Keratinocyte (primary cell): ENCODE measurements at places on chromosomes 4 and X.

DNA sequence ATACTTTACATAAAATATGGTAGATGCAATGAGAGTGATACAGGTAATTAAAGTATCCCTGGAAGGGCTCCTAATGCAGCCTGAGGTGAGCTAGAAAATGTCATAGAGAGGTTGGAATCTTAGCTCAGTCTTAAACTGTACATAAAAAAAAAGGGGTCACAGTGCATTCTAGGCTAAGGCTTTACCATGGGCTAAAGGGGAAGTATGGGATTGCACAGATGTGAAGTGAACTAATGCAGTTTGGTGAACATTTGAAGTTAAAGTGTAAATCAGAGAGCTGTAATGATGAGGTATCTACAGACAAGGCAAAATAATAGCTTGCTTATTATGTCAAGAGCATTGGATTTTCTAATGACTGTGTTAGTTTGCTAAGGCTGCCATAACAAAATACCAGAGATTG lies 405.9 kb downstream of the ADGRL3 start:
- no peak for DNase-seq

DNA sequence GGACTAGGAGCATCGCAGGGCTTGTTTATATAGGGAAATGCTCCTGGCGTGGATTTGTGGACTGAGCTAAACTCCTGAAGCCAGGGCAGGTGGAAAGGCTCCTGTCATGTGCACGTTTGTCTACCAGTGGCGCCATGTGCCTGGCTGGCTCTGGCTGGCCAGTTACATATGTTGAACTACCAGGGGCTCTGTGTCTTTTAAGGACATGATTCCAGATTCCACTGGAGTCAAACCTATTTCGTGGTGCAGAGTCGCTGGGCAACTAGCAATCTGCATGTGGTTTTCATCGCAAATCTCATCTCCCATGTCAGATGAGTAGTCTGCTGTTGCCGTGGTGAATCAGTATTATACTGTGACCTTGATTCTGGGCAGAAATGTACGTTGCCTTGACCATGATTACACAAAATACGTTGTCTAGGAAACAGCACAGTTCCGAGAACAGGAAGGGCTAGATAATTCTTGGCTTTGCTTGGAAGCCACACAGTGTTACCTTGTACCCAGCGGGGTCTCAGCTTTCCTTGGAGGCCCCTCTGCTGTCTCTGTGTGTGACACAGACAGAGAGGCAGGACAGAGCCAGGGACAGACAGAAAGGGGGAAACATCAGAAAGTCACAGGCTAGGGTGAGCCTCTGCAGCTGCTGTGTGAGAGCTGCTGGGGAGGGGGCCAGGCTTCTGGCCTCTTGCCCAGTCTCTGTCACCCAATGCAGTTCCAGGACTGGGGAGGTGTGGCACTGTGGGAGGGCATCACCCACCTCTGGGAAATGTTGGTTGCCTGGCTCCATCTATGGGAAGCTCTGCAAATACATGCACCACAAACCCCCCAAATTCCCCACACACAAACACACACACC lies 19.2 kb downstream of the PNMA6E start:
- DNase-seq: no peak

GRCh38 chr4:98202907-98203306 lies 58.3 kb upstream of the RAP1GDS1 start:
- DNase-seq: no peak

- no peak for DNase-seq
Observed at GRCh38 chr4:118757761-118758251, 72.6 kb downstream of the METTL14 start.

- no peak for DNase-seq
Observed at GRCh38 chr4:164379694-164380093, 374.2 kb upstream of the SMIM31 start.

- DNase-seq: no peak
Observed at GRCh38 chr4:140154572-140154891, 548 bp upstream of the MAML3 start.

DNA sequence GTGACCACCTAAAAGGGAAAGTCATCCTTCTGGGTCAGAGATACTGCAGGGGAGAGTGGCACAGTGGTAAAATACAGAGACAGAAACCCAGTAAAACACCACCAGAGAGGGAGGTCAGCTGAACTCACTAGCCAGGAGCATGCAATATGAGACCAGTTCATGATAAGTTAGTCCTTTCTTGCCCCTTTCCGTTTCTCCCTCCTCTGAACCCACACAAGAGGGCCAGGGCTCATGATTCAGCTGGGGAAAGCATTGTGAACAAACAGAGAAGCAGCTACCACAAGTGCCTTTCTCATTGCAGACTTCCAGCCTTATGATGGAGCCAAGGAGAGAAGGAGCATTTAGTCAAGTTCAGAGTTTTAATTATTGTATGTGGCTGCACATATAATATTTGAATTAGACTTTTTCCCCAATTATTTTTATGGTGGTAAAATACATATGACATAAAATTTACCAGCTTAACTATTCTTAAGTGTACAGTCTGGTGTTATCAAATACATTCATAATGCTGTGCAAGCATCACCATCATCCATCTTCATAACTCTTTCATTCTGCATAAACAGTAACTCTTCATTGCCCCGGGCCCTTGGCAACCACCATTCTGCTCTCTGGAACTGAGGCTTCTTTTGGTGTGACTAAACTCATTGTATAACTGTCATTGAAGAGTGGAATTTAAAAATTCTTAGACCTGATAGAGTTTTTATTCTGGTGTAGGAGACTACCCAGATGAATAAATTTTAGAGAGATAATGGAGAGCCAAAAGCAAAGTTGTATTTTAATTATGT lies 114.6 kb downstream of the DDIT4L start:
- DNase-seq: no peak

- DNase-seq: no peak
Observed at GRCh38 chr4:138925495-138925894, 90.1 kb upstream of the NOCT start.

DNA sequence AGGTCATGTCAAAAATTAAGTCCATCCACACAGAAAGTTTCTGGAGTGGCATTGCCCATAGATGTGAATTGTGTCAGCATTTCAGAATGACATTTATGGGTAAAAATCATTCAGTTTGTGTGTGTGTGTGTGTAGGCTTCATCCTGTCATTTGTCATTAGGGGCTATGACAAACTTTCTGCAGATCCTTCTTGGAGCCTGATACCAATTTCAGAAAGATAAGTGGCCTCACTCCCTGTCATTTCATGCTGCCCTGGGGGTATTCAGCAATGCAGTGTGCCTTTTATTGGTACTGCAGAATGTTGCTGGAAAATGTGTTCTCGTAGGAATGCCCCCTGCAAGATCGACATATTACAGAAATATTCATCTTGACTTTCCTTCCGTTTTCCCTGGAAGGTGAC lies 659.7 kb downstream of the NLGN4X start:
- no peak for DNase-seq

GRCh38 chr4:81566161-81566591 lies 94.5 kb upstream of the RASGEF1B start:
- DNase-seq: no peak

GRCh38 chr4:164154416-164154815 lies 599.5 kb upstream of the SMIM31 start:
- no peak for DNase-seq
